ENCODE measurements at places on chromosomes 12 and 14. TPM values are rescaled to one million over a fixed set of nuclear protein-coding genes. Genes with fewer than 3 reads are reported as not detected.

- no peak for DNase-seq
These were observed 52.6 kb upstream of the STK38L start for GRCh38 chr12:27191531-27191930.

- no peak for DNase-seq
These were observed 117.7 kb downstream of the ETV6 start for GRCh38 chr12:11767029-11767724.

The KLRC3 gene
- total RNA-seq: not detected

DNA sequence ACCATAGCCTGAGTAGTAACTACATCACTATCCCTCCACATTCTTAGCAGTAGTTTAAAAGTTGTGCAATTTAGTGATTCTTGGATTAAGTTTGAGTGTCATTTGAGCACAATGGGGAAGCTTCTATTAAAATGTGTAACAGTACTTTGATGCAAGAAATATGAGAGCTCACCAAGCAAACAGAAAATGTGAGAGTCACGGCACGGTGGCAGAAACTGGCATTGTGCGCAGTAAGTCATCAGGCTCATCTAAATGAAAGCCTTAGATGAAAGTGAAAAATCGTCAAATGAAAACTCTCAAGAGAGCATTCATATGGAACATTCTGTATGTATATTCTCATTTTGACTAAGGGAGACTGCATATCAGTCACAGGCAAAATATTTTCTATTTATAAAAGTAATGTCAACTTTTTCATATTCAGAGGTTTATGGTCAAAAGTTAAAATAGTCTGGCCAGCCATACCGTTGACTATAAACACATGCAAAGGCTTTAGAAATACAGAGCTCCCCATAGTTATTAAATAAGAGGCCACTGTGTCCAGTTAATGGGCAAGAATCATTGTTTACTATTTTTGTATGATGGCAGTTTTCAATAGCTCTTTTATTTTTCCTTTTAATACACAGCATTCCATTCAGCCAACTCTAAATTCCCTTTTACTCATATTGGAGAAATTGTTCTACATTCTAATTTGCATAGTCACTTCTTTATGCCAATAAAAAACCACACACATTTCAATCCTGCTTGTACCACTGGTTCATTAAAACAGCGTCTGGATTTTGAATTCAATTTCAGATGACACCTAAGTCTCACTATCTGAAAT, 167.9 kb downstream of the PRKD1 start:
- DNase-seq: no peak

The SPTSSA gene
- 23.2 TPM for total RNA-seq

Measured in activated T-helper 2 cell treated with anti-CD3 and anti-CD28 coated beads, Interferon-gamma antibody, Interleukin-2, Interleukin-4, amounts not matched to agents 10 μg/mL and 5 μg/mL and 100 μg/mL, durations not matched to agents 14 hours and 24 hours and 36 hours (primary cell).